ENCODE measurements at places on chromosomes 1 and 21.

- no peak for DNase-seq
These were observed 416.1 kb downstream of the MRPL39 start for GRCh38 chr21:25191141-25191540.

DNA sequence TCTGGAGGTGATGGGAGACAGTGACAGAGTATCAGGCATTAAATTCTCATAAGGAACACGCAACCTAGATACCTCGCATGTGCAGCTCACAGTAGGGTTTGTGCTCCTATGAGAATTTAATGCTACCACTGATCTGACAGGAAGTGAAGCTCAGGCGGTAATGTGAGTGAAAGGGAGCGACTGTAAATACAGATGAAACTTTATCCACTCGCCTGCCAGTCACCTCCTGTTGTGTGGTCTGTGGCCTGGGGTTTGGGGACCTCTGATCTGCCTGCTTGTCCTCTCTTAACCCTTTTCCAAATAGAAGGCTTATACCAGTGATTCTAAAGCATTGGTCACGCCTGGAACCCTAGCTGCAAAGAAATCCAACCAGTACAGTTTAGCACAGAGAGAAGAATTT, 15.3 kb downstream of the GABPA start:
- DNase-seq: no peak

- no peak for DNase-seq
These were observed 97.3 kb downstream of the TTLL7 start for GRCh38 chr1:83901547-83902155.

DNA sequence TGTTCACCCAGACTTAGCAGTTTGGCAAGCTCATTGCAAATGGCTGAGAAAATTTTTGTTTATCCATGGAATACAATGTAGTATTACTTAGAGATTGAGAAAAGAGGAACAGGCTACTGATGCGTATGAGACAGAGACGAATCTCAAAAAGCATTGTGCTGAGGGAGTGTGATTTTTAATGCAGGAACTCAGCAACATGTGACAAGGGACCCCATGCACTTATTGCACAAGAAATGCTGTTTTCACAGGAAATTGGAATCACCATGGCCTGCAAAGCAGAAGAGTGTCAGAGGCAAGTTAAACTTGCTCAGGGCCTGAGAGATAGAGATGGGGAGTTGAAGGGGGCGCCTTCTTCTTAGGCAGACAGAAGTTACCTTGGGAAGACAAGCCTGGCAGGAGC, 32.6 kb upstream of the TLR5 start:
- DNase-seq: no peak

GRCh38 chr1:214075999-214076707, 88.4 kb downstream of the PROX1 start:
- no peak for DNase-seq

DNA sequence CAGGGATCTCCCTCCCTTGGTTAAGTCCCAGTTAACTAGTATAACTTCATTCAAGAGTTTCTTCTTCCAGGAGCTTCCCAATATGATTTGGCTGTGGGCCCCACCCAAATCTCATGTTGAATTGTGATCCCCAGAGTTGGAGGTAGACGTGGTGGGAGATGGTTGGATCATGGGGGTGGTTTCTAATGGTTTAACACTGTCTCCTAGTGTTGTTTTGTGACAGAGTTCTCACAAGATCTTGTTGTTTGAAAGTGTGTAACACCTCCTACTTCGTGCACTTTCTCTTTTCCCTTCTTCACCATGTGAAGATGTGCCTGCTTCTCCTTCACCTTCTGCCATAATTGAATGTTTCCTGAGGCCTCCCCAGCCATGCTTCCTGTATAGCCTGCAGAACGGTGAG, 251.8 kb upstream of the FGGY start:
- DNase-seq: peak; percentile 13

GRCh38 chr1:53546409-53547155, 87.4 kb downstream of the DMRTB1 start:
- DNase-seq: no peak

DNA sequence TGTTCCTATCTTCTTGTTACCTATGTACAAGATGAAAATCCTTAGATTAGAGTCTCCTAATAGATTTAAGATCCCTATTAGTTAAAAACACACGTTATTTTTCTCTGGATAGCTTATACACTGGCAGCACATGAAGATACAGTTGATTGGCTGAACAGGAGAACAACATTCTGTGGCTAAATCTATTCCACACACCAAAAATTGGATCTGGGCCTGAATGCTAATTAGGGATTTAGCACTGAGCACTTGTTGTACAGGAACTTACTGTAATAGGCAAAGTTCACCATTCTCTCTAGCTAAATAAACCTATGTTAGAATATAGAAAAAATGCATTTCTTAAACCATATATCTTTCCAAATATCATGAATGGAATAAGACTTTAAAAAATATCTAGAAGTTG, 117.1 kb upstream of the PTGFR start:
- DNase-seq: no peak

- DNase-seq: no peak
These were observed 239.8 kb downstream of the ZNF648 start for GRCh38 chr1:181821701-181822100.

DNA sequence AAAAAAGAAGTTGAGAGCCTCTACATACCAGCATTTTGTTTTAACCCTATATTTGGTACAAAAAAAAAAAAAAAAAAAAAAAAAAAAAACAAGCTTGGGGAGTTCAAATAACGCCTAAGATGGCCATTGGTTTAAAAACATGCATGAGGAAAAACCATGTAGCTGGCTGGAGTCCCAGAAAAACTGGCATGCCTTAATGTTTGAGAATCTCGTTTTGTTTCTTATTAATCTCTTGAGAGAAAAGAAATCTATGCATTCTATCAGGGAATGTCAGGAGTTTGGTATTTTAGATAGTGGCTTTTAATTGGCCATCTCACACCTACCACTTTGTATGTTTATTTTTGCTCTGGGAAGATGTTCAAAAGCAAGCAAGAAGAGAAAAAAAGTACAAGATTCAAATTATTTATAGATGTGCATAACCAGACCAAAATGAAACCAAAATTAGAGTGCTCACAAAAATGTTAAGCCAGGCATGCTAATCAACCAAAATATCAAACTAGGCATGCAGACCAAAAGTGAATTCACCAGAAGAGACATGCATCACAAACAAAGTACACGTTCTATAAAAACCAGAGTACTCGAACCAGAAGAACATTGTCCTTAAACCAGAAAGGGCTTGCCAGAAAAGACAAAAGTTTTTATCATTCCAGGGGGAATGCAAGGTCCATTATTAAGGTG, 156.6 kb downstream of the AK5 start:
- DNase-seq: no peak

- no peak for DNase-seq
These were observed 127.8 kb downstream of the HS2ST1 start for GRCh38 chr1:87042111-87042811.

DNA sequence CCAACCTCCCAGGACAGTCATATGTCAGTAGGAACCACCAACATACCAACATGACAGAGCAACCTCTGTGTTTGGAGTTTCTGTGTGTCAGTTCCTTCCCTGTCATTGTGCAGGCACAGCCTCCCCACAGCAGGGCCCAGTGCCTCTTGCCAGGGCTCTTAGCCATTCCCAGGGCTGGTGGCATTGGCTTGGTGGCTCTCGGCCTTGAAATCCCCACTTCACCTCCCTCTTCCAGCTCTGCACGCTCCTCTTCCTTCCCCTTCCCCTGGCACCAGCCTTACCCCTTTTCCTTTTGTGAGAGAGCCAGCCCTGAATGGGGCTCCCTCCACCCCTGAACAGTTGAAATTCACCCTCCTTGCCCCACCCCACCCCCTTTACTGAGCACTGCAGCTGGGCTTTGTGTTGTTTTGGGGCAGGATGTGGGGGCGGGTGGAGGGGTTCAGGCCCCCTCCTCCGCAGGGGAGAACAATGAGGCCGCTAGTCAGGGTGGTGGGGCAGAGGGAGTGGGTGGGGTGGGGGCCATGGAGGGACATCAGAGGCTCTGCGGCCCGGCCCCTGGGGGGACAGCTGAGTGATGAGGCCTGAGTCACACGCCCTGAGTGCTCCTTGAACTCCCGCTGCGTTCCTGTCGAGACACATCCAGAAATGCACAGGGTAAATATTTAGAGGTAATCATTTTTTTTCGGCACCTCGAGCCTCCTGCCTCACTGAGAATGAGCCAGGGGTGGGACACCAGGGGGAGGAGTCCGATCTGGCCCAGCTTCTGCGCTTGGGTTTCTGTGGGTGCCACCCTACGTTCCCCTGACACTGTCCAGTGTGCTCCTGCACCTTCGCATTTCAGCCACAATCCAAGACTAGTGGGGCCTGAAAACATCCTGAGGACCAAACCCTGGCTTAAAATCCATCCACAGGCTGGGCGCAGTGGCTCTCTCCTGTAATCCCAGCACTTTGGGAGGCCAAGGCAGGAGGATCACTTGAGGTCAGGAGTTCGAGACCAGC, 28.6 kb downstream of the LGR6 start:
- no peak for DNase-seq

- no peak for DNase-seq
These were observed 184.5 kb downstream of the KAZN start for GRCh38 chr1:14782741-14783591.

DNA sequence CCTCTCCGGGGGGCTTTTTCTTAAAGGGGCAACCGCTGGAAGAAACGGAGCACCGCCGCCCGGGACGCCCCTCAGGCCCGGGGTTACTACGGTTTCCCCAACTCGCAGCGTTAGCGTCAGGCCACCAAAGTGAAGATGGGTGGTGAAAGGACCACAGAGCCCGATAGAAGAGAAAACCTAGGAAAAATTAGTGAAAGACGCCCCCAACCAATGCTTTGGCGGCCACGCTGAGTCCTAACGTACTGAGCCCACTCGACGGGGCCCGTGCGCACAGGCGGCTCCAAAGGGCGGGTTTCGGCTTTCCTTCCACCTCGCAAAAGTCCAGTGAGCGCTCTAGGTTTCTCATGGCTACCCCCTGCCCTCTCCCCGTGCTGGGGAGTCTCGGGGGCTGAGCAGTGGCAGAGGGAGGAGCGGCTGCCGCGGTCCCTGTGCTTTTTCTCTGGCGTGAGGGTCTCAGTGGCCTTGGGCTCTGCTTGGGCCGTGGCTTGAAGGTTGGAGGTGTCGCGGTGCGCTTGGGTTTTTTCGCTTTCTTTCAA, 12.2 kb upstream of the SPEN start:
- no peak for DNase-seq

- peak; percentile 64 for DNase-seq
These were observed 7.8 kb downstream of the ITLN1 start for GRCh38 chr1:160877221-160877620.

GRCh38 chr1:151653397-151653796, 41.5 kb downstream of the SNX27 start:
- DNase-seq: no peak

- no peak for DNase-seq
These were observed 29.3 kb upstream of the TSPAN2 start for GRCh38 chr1:115118611-115119010.

DNA sequence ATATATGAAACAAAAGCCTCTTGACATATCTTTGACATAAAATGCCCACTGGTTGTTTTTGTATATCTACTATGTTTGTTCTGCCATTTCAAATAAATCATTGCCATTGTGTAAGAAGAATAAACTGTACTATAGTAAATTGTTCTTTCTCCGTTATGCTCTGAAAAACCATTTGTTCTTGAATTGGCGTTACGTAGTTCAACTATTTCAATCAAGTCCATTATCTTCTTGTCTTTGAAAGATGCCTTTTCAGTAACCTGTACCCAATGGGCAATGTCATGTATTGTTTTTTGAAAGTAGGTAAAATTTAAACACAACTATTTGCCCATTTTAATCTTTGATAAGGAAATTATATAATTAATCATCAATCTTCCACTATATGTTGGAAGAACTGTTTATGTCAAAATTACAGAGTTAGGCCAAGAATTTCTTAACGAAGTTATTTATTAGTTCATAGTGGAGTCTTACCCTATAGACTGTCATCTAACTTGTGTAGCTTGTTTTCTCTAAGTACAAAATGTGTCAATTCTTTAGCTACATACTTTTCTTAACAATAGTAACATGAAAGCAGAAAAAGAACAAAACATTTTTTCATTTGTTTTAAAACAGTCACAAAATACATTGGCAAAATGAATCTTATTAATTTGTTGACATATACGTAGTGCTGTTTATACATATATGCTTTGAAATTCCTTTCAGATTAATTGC, 294.8 kb downstream of the PTPRC start:
- no peak for DNase-seq

GRCh38 chr1:211469938-211470529, 21.9 kb downstream of the RD3 start:
- peak; percentile 34 for DNase-seq

- no peak for DNase-seq
These were observed 162.6 kb downstream of the PIK3R3 start for GRCh38 chr1:45969866-45970265.

- peak; percentile 27 for DNase-seq
These were observed 11.9 kb downstream of the PIGV start for GRCh38 chr1:26799479-26800142.

DNA sequence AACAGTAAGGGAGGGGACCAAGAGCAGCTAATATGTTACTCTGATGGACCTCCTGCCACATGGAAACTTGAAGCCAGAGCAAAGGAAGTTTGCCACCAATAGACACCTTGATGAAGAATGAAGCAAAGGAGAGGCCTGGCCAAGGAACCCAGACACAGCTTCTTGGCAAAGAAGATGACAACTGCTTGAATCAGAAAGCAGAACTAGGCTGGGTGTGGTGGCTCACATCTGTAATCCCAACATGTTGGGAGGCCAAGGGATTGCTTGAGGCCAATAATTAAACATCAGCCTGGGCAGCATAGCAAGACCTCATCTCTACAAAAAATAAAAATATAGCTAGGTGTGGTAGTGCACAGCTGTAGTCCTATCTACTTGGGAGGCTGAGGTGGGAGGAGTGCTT, 31.7 kb upstream of the CAPZB start:
- no peak for DNase-seq

GRCh38 chr1:155052439-155053395, 1.6 kb downstream of the ADAM15 start:
- peak; percentile 27 for DNase-seq

- no peak for DNase-seq
These were observed 282.9 kb downstream of the PBX1 start for GRCh38 chr1:164841702-164842465.

Data from CD4-positive, alpha-beta T cell treated with Interleukin-10 for 1 hour (primary cell).